CD4-positive, alpha-beta T cell (primary cell): ENCODE measurements at places on chromosomes 1 and 21.

DNA sequence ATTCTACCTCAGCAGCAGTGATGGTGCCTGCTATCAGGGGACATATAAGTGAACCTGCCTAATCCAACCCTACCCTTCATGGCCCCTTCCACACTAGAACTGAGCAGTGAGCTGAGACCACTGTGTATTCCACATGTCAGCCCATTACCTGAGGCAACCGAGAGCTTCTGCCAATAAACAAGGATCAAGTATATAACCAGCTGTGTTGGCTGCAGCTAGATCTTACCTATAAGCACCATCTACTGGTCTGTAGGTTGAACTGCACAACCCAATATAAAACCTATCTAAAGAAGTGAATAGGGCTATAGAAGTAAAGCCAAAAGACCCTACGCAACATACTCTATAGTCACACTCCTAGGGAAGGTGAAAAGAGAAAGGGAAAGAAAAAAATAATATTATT is 376.9 kb downstream of the HHIPL2 start:
- no peak for DNase-seq

DNA sequence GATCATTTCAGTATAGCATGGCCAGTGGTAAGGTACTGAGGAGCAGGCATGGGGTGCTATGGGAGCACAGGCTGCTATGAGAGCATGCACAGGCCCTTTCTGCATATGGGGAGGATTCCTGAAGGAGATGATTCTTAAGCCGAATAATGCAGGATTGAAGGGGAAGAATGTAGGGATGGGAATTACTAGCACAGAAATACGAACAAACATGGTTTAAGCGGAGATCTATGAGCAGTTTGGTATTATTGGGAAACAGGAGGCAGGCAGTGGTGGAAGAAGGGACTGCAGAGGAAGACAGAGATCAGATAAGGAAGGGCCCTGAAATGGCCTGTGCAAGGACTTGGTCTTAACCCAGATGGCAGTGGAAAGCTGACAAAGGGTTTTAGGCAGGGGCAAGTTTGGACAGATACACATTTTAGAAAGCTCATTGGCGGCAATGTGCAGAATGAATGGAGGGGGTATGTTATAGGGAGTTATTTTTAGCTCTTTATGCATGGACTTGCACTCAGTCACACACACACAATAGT is 1.7 kb downstream of the OSCP1 start:
- no peak for DNase-seq

DNA sequence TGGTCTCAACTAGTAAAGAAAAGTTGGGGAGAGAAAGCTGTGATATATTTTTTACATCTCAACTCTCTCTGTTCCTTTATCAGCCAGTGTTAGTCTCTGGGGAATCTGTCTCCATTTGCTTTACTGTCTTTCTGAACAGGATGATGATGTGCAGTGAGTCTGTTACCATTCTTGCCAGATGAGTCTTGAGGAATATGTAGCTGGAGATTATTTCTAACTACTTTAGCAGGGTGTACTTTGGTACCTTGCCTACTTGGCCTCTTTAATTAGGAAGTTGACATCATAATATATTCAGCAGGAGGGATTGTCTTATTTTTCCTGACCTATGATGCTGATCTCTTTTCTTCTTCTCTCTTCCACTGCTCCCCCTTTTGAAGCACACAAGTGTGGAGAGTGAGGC is 15.7 kb upstream of the HAX1 start:
- no peak for DNase-seq

GRCh38 chr1:201565024-201565730 is 26.2 kb downstream of the NAV1 start:
- no peak for DNase-seq

DNA sequence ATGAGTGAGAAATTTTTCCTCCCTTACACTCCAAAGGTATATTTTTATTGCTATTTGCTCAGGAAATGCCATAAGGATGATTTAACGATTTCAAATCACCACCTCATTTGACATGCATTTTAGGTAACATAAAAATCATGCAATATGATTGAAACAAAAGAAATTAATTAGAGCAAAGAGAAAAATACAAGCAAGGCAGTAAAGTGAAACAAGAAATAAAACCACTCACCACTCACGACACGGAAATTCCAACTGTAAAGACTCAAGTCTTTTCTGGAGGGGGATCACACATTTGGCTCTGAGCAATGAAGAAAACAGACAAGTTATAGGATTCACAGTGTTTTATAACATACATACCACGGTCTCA is 86.8 kb upstream of the ARHGAP29 start:
- DNase-seq, result no peak

GRCh38 chr21:33825915-33826314 is 89.7 kb downstream of the ATP5PO start:
- no peak for DNase-seq

DNA sequence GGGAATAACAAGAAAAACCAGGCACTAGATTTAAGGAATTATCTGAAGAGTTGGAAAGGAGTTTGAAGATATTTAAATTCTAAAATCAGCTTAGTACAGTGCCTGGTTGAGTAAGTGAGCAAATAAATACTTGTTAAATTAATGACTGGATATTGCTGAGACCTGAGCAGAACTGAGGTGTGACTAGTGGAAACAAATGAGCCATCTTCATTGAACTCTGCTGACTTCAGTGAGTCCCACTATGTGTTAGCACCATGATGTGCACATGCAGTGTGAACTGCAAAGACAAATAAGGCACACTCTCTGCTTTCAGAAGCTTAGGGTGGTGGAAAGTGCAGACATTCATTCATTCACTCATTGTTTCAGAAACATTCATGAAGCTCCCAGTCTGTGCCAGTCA is 48.7 kb downstream of the ELAPOR1 start:
- no peak for DNase-seq

GRCh38 chr1:208935517-208936187 is 647.9 kb upstream of the CAMK1G start:
- DNase-seq, result no peak

DNA sequence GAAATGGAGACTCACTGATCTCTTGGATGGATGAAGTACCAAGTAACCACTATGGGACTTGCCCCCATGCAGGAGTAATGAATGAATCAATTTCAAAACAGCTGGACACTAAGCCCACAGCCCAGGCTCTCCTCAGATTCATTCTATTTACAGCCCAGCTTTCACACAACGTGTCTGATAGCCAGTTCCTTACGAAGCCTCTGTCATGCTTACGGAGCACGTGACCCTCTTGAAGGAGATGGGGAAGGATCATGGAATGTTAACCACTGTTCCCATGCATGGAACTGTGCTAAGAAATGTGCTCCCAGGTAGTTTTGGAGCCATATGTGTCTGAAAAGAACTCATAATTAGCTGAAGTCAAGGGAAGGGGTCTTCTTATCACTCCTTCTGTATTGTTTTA is 124.1 kb downstream of the KIF26B start:
- DNase-seq, result no peak

DNA sequence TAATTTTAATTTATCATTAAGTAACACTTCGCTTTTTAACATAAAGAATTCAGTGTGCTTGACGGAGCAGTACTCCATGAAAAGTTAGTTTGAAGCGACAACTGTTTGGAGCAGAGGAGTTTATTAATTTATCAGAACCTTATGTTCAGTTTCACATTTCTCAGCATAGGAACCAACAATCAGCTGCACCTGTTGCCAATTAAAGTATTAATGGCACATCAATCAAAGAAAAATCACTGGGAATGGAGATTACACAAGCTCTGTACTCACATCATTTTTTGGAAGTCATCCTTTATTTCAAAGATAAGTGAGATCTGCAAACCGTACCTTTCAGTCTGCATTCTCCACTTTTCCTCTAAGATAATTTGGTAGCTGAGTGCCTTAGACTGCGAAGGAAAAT is 344.6 kb downstream of the LMO4 start:
- no peak for DNase-seq

DNA sequence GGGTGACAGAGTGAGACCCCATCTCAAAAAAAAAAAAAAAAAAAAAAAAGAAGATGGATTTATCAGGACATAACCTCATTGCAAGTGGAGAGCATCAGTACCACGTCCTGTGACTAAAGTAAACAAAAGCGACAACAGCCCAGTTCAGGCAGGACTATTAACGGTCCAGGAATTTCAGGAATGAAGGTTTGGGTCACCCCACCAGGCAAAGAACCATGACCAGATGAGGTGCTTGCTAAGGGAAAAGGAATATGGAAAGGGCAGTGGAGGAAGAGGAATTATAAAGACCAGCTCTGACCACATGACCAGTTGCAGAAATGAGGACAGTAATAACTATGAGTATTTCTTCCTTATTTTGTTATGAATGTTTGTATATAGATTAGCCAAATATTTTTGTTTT is 35.4 kb upstream of the EIF4G3 start:
- no peak for DNase-seq

DNA sequence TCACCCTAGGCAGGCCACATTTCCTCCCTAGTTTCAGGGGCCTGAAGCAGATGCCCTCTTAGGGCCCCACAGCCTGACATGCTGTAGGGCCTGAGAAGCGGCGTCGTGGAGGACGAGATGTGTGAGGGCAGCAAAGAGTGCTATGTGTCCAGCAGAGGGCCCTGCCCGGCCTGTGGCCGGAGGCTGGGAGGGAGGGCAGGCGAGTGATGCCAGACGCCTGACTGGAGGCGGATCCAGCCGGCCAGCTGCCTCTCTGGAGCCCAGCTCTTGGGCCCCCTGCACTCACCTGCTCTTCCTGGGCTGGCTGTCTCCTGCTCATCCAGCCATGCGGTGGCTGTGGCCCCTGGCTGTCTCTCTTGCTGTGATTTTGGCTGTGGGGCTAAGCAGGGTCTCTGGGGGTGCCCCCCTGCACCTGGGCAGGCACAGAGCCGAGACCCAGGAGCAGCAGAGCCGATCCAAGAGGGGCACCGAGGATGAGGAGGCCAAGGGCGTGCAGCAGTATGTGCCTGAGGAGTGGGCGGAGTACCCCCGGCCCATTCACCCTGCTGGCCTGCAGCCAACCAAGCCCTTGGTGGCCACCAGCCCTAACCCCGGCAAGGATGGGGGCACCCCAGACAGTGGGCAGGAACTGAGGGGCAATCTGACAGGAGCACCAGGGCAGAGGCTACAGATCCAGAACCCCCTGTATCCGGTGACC is at the start of gene GPR37L1:
Gene GPR37L1 (plus strand): TSS at position 279 of the 697 bp plus-strand sequence. CDS start 47 bp downstream, at position 326.
- DNase-seq, result no peak

DNA sequence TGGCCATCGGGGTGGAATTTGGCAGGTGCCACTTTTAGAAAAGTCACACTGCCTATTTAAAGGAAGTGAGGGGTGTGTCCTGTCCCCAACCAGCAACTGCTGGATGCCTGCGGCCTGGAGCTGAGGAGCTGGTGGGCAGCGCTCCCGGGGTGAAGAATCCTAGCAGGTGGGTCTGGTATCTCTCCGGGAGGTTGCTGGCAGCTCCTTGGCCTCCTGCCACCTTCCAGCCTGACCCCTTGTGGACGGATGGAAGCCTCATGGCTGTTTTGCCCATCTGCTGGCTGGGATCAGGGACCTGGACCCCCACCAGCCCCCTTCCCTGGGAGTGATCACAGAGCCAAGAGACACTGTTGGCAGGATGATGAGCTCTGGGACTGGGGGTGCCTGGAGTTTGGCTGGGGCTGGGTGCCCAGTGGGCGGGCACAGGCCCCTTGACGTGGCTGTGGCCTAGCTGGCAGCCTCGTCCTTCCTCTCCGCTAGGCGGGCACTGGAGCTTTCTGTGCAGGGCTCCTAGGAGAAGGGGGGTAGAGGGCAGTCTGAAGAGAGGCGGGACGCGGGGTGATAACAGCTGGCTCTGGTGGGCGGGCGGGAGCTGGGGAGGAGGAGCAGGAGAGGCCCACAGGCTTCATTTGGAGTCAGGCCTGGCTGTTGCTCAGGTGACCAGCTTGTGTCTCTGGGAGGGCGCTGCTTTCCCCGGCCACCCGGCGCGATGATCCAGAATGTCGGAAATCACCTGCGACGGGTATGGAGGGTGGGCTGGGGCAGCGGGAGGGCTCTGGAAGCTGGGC is at the start of gene ACOT11:
Gene ACOT11 (plus strand): TSS at position 628 of the 788 bp plus-strand sequence. CDS start 82 bp downstream, at position 710.
- peak; percentile 12 for DNase-seq

DNA sequence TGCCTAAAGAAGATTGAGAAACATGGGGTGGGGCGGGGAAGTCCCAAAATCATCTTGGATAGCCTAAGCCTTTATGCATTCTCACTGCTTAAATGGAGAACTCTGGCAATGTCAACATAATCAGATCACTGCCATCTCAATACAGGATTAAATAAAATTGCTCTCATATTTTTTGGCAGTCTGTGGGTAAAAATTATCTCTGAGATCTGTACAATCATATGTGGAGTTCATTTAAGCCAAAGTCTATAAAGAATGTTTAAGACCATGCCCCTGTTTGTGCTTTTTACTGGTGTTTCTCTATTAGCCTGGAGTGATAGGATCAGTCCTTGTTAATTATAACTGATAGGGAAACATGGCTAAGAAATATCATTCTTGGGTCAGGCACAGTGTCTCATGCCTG is 136.3 kb downstream of the GPR52 start:
- DNase-seq, result no peak

GRCh38 chr1:248823517-248824001 is 2.2 kb downstream of the SH3BP5L start:
- DNase-seq, result no peak

DNA sequence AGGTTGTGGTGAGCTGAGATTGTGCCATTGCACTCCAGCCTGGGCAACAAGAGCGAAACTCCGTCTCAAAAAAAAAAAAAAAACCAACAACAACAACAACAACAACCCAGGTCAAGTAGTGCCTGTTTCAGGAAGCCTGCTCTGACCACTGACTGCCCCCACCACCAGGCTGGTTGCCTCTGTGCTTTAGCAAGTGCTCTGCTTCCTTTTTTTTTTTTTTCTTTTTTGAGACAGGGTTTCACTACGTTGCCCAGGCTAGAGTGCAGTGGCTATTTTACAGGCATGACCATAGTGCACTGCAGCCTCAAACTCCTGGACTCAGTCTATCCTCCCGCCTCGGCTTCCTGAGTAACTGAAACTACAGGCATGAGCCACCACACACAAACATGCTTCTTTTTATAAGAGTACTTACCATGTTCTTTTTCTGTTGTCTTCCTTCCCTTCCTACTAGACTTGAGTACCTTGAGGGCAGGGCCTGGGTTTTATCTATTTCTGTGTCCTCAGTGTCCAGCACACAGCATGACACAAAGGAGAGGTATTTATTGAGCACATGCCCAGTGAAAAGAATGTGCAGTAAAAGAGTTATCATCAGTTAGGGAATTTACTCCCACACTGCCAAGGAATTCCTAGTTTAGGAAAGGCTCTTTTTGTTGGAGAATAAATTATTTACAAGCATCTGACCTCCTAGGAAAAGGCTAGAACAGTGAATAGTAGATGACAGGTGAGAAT is 9.9 kb upstream of the COA7 start:
- no peak for DNase-seq

DNA sequence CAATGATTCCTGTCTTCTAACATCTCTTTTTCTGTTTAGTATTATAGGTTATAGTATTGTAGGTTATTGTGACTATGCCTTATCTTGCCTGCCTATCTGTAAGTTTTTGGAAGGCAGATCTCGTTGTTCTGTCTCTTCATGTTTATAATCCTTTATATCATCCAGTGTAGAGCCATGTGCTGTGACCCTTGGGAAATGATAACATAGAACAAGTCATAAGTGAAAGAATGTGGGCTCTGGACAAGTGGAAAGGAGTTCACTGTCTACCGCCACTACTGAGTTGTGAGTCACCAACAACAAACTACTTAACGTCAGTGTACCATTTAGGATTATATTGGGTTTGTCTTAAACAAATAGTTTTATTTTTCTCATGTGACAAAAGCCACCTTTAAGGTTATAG is 139.3 kb downstream of the LYPLAL1 start:
- DNase-seq, result no peak
